ENCODE measurements at places on chromosomes 16 and 17.
A peak's percentile ranks its signal among the peaks of the same experiment; 100 is the strongest.

GRCh38 chr17:12088035-12088434, 67.4 kb downstream of the MAP2K4 start:
- no peak for DNase-seq

DNA sequence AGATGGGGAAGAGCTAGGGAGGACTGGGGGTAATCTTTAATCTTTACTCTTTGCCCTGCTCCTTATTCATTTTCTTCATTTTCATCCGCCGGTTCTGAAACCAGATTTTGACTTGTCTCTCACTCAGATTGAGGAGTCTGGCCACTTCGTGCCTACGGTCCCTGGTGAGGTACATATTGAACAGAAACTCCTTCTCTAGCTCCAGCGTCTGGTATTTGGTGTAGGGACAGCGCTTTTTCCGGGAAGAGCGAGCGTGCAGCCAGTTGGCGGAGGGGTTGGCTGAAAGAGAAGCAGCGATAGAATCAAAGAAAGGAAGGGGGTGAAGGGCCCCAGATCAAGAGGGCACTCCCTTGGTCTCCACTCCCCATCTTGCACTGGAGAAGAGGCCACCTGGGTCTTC, 3.3 kb downstream of the HOXB9 start:
- DNase-seq, result no peak

DNA sequence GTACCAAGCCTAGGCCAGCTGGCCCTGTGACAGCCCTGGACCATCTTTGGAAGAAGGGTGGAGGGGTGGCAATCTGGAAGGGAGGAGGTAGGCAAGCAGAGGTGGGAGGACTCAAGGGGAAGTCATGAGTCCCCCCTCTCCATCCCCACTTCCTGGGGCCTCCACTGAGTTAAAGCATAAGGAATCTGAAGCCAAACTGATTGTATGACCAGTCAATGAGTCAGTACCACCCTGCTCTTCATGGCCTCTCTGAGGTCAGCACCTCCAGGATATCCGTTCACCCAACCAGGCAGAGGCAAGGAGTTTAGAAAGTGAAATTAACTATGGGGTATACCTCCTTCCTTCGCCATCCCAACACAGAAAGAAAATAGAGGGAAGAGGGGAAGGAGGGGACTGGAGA, 272.7 kb downstream of the SOX9 start:
- peak; percentile 58 for DNase-seq

DNA sequence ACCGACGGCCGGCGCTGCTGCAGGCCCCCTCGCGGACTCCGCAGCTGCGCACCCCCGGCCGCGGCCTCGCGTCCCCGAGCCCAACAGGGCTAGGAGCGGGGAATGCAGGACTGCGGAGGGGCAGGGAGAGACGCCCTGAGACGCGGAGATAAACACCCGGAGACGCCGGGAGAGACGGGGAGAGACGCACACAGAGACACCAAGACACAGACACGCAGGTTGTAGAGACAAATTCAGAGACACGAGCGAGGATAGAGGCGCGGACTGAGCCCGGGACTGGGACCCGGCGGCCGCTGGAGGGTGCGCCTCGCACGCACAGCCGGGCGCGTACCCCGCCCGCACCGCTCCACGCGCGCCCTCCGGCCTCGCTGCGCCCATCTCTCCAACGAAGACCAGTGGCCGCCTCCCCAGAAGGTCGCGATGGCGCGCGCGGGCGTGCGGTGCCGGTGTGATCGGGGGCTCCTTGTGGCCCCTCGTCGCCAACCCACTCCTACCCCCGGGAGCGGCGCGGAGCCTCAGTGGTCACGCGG, 902 bp downstream of the STAC2 start:
- no peak for DNase-seq

DNA sequence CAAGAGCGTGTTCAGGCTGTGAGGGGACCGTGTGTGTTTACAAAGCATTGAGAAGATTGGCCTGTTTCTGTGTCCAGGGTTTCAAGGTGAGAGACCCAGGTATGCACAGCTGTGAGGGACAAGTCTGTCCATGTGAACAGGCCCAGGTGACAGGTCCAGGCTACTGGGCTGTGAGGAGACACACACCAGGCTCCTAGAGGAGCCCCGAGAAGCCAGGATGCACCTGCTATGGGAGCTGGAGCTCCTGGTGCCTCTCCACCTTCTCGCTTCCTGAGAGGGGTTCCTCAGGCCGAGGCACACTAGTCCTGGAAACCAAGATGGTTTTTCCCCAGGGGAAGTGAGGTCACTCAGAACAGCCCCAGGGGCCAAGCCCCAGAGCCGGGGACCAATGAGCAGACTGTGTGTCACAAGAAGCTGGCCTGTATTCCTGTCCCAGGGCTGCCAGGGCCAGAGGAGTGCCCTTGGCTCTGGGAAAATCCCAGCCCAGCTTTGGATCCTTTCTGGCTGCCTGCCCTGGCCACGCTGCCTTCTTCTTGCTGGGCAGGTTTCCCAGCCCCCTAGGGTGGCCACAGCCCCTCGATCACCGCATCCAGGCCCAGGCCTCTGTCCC, 153.4 kb upstream of the PLCG2 start:
- DNase-seq, result peak; percentile 77

All from glomerular endothelial cell (primary cell).